Stimulated activated effector memory CD8-positive, alpha-beta T cell treated with anti-CD3 and anti-CD28 coated beads, Interleukin-12 subunit alpha, Interleukin-12 subunit beta, amount 100 ng/mL, for 72 hours (primary cell): ENCODE measurements at places on chromosomes 13 and 19.

DNA sequence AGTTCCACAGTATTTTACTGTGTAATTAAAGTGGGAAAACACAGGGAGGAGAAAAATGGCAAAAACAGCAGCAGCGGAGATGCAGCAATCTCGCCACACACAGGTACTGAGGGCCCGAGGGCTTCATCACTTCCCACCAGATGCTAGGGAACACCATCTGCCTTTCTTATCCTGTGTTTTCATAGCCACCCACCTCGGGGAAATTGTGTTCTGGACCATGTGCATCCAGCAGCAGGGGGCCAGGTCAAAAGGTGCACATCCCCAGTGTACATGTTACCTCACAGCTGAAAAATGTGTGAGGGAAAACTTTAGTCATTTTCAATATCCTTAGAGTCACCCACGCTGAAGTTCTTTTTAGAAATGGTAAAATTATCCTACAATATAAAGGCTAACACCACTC lies 30.2 kb downstream of the PDCD5 start:
- no peak for DNase-seq

GRCh38 chr19:32866061-32866460 lies 3.5 kb downstream of the SLC7A9 start:
- no peak for DNase-seq

DNA sequence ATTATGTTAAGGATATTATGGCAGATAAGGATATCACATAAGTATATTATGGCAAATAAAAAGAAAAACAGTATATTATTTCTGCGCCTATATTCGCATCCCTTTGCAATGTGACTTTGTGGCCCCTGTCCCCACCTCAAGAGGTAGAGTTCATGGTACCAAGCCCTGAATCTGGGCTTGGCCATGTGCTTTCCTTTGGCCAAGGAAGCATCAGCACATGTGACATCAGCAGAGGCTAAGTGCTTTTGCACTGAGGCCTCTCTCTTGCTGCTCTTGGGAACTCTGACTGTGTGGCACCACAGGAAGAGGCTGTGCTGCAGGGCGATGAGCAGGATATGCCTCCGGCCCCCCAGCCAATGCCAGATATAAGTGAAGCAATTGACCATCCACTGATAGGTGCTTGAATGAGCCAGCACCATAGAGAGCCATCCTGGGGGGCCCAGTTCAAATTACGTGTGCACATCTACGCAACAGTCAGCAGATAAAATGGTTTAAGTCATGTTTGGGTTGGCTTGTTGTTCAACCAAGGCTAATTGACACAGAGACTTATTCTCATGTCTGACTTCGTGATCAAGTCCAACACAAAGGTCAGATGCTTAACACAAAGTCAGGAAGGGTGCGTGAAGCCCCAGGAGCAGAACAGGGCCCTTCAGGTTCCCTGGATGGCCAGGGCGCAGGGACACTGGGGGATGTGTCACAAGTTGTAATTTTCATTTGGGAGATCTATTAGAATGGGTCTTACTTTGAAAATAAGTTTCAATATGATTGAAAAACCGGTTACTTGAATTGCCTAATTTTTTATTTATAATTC lies 173.3 kb downstream of the COL4A1 start:
- DNase-seq: no peak

- no peak for DNase-seq
Measured at GRCh38 chr13:94369972-94370436, 109.5 kb downstream of the DCT start.

DNA sequence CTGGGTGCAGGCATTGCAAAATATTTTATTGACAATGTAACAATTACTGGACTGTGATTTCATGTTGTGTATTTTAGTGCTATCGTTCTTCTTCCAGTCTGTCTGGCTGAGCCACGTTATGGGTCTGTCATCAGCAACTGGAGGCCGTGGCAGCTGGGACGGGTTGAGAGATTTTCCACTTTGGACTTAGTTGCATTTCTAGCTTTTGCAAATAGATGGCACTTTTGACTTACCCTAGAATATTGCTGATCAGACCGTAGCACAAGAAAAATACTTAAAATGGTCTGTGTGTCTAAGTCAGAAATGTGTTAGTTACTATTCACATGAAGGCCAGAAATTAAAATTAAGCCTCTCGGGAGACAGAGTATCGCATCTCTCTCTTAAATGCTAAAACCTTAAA lies 211.1 kb downstream of the TEX29 start:
- DNase-seq: no peak

- peak; percentile 15 for DNase-seq
Measured at GRCh38 chr13:49444524-49445395, 686 bp downstream of the SETDB2 start.

DNA sequence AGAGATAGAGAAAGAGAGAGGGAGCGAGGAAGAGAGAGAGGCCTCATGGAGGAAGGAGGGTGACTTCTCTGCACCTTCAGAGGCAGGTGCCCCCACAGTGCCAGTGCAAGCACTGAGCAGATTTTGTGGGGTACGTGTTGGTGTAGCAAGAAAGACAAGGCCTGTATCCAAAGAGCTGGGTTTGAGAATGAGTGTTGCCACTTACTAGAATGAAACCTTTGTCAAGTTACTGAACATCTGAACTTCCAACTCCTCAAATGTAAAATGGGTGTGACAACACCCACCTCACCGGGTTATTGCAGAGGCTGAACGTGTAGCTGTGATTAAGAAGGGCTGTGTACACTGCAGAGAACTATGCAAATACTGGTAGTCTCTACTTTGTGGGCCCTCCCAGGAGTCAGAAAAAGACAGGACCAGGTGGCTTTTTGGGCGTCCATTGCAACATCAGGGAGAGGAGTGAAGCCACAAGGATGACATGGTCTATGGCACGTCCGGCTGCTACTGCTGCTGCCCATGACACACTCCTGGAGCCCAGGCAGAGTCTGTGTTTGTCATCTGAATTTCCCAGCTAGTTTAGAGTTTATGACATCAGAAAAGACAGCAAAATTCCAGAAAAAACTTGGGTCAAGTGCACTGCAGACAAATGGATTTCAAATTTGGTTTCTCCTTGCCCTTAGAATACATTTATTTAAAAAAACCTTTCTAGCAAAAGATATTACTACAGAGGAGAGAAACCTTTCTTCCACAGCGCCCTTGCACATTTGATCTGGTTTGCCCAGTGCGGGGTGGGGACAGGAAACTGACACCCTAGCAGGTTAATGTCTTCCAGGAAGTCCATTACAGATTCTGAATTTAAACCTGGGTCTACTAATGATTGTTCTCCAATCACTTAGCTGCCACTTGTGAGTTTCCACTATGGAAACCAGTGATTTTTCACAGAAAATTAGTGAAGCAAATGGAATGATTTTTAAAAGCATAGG lies 54.0 kb upstream of the ATP12A start:
- DNase-seq: no peak

DNA sequence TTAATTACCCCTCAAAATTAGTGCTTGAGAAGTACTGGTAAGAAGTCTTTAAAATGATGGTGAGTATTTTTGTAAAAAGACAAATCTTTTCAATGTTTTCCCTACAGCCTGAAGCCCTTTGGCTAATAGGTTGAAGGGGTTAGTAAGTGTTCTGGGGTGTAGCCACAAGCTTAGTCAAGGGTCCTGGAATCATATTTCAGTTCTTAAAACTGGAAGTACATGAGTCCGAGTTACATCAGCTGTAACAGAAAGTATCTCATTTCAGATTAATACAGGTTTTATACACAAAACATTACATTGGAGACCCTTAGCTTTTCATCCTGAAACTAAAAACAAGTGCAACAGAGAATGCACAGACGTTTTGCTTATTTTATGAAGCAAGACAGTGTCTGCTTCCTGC lies 52.7 kb upstream of the TEX29 start:
- no peak for DNase-seq

- DNase-seq: no peak
Measured at GRCh38 chr13:106566641-106567473, 1.1 kb downstream of the ARGLU1 start.

- no peak for DNase-seq
Measured at GRCh38 chr13:32822771-32823170, 193.5 kb upstream of the KL start.

GRCh38 chr13:44157606-44158005 lies 216.0 kb upstream of the SERP2 start:
- no peak for DNase-seq

- no peak for DNase-seq
Measured at GRCh38 chr13:49538404-49538803, 42.7 kb downstream of the PHF11 start.

DNA sequence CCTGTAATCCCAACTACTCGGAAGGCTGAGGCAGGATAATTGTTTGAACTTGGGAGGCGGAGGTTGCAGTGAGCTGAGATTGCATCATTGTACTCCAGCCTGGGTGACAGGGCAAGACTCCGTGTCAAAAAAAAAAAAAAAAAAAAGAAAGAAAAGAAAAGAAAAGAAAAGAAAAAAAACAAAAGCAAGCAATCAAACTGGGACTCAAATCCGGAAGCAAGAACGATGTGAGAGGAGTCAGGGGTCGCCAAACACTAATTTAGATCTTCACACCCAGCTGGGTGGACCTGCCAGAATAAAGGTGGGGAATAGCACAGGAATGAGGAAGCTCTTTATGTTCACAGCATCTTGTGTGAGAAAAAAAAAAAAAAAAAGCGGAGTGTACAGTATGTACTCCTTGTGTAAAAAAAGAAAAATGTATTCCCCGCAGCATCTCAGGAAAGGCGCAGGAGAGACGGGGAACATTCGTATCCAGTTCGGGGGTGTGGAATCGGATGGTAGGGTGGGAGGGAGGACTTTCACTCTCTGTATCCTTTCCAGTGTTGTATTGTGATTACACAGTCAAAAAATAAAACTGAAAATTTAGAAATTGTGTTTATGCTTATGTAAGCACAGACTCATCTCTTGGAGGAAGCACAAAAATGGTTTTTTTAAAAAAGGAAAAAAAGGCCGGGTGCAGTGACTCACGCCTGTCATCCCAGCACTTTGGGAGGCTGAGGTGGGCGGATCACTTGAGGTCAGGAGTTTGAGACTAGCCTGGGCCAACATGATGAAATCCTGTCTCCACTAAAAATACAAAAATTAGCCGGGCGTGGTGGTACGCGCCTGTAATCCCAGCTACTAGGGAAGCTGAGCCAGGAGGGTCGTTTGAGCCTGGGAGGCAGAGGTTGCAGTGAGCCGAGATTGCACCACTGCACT lies 7.6 kb downstream of the DNAJB1 start:
- DNase-seq: no peak

DNA sequence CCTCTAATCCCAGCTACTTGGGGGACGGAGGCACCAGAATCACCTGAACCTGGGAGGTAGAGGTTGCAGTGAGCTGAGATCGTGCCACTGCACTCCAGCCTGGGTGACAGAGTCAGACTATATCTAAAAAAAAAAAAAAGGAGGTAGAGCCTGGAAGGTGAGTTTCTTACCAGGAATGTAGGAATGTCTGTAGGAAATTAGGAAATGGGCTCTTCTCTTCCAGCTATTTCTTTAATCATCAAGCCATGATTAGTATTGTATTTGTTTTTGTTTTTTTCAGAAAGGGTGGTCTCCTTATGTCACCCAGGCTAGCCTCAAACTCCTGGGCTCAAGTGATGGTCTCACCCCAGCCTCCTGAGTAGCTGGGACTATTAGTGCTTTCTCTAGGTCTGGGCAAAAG lies 26.3 kb upstream of the SERP2 start:
- DNase-seq: no peak

GRCh38 chr13:112712451-112713207 lies 22.8 kb downstream of the ATP11A start:
- no peak for DNase-seq

- no peak for DNase-seq
Measured at GRCh38 chr13:23140492-23140891, 40.3 kb upstream of the SGCG start.

GRCh38 chr13:35947315-35947714 lies 183.9 kb downstream of the DCLK1 start:
- no peak for DNase-seq

- no peak for DNase-seq
Measured at GRCh38 chr19:46607448-46607841, 6.3 kb downstream of the CALM3 start.

- DNase-seq: no peak
Measured at GRCh38 chr13:43742911-43743310, 43.9 kb downstream of the ENOX1 start.

GRCh38 chr19:47032171-47032811 lies 12.7 kb downstream of the NPAS1 start:
- peak; percentile 77 for DNase-seq

GRCh38 chr13:84080748-84081530 lies 198.7 kb upstream of the SLITRK1 start:
- no peak for DNase-seq

GRCh38 chr19:23314505-23315251 lies 64.5 kb upstream of the ZNF724 start:
- no peak for DNase-seq

DNA sequence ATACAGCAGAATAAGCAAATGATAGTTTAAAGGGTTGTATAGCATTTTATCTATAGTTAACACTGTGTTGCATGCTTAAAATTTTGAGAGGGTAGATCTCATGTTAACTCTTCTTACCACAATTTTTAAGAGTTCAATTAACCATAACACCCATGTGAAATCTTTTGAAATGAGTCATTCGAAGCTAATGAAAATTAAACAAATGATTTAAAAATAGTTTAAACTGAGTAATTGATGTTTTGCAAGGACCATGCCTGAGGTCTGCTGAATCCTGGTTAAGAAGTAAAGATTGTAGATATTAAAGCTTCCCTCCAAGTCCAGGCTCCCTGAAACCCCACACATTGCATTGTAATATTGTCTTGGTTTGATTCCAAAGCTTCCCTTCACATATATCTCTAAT lies 176.7 kb upstream of the RNF113B start:
- DNase-seq: no peak

GRCh38 chr13:102198418-102199311 lies 203.2 kb downstream of the FGF14 start:
- DNase-seq: no peak

DNA sequence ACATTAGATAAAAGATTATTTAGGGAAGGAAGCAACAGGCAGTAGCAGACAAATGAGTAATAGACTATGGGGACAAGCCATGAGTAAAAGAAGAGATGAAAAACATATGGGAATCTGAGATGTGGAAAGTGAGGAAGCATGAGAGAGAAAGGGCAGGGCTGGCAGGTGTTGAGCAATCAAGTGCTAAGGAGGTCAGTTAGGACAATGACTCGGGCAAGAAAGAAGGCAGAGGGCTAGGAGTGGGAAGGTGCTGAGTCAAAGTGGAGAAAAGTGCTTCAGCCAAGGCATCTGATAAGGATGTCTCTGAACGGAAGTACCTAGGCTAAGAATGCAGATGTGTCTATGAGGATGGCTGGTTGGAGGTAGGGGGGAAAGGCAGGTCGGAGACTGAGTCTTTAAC lies 291.9 kb upstream of the HTR2A start:
- DNase-seq: no peak

DNA sequence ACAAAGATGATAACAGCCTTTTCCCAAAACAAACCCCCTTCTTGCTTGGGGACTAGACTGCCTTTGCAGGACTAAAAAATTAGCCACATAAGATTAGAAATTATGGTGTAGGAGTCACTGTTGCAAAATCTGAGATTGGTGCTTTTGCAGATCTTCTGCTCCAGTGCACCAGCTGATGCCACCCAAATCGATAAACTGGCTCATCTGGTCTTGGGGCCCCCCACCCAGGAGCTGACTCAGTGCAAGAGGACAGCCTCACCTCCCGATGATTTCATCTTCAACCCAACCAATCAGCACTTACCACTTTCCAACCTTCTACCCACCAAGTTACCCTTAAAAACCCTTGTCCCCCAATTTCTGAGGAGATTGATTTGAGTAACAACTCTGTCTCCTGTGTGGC lies 47.1 kb upstream of the PEPD start:
- no peak for DNase-seq
